ENCODE measurements at places on chromosomes 7 and 10.
A peak's percentile ranks its signal among the peaks of the same experiment; 100 is the strongest.

DNA sequence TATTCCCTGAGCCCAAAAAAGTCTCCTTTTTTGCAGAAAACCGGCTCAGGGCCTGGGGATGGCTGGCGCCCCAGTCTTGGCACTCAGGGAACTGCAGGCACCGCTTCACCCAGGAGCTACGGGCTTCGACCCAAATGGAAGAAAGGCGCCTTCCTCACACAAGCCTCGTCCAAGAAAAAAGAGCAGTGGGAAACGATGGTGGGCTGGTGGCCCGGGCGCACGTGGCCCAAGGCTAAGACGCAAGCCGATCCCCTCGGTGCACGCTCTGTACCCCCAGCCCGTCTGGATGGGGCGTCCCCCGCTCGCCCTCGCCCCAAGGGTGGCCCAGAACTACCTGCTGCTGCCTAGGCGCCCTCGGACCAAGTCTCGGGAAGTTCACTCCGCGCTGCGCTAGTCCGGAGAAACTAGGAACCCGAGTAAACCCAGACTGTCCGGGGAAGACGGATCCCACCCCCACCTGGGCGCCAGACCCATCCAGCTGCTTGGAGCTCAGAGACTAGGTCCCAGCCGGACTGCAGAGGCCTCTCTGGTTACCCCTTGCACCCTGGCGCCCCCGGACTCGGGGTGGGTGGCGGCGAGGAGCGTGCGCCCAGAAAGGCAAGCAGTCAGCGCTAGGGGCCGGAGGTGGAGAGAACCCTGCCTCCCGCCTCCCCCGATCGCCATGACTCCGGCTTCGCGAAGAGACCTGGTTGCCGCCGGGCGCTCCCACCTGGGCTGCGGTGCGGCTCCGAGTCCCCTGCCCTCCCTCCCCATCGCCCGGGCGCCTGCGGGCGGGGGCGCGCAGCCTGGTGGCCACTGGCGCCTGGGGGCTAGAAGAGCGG is 76.4 kb downstream of the CALN1 start:
- no peak for DNase-seq

GRCh38 chr7:101536232-101536631 is 92.9 kb downstream of the MYL10 start:
- no peak for DNase-seq

- DNase-seq = peak; percentile 75
These were observed at the start of gene LDB3 for GRCh38 chr10:86668297-86669165. Gene LDB3, plus strand, starts transcription at chr10:86668511. Its CDS starts 181 bp downstream, at chr10:86668692.

GRCh38 chr10:51804866-51805265 is 105.5 kb upstream of the CSTF2T start:
- no peak for DNase-seq

DNA sequence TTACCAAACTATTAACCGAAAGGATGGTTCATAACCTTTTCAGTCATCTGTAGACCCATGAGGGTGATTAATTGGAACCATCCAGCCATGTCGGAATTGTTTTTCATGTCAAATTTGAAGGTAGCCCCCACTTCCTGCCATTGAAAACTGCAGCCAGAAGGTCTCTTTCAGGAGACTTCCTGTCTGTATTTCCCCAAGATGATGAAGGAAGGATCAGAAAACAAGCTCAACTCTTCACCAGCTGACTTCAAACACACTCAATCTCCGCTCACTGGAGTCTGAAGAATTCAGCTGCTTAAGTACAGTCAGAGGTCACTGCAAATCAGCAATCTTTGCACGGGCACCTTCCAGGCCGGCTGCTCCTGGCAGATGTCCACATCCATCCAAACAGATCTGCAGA is 291.7 kb upstream of the NPVF start:
- no peak for DNase-seq
